ENCODE measurements at places on chromosomes 5 and 9.

DNA sequence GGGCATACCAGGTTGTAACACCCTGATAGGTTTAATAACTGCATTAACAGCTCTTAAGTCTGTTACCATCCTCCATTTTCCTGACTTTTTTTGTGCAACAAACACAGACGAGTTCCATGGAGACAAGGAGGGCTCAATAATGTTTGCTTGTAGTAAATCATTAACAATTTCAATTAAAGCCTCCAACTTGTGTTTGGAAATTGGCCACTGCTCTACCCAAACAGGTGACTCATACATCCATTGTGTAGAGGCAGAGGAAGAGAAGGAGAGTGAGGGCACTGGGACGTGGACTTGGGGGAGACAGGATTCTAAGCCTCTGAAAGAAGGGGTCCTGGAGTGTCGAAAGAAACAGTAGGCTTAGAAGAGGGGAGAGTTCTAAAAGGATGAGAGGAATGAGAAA lies 213.6 kb upstream of the KCNN2 start:
- no peak for DNase-seq

DNA sequence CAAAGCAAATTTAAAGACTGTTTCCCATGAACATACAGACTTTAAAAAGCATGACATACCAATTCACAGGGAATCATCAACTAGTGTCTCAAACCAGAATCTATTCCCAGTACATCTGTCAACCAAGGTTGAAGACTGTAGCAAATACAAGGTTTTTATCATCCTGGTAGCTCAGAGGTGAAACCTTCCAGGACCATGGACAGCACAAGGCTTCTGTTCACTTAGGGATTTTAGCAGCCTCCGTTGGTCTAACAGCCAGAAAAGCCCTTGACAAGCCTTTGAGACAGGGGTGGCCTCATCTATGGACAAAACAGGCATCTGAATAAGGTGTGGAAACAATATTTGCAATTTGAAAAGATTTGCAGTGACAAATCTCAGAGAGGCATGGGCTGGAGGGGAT lies 119.0 kb downstream of the TRIM32 start:
- no peak for DNase-seq

GRCh38 chr5:133727636-133728035 lies 115.3 kb upstream of the FSTL4 start:
- no peak for DNase-seq

- no peak for DNase-seq
Observed at GRCh38 chr5:88841212-88841611, 41.8 kb downstream of the MEF2C start.

GRCh38 chr5:57157131-57157530 lies 16.7 kb upstream of the GPBP1 start:
- no peak for DNase-seq

Data from hematopoietic multipotent progenitor cell treated with erythropoietin and hydrocortisone succinate and interleukin-3 and kit ligand, for 15 days (in vitro differentiated cells).